ENCODE measurements at places on chromosomes 6 and 20.

DNA sequence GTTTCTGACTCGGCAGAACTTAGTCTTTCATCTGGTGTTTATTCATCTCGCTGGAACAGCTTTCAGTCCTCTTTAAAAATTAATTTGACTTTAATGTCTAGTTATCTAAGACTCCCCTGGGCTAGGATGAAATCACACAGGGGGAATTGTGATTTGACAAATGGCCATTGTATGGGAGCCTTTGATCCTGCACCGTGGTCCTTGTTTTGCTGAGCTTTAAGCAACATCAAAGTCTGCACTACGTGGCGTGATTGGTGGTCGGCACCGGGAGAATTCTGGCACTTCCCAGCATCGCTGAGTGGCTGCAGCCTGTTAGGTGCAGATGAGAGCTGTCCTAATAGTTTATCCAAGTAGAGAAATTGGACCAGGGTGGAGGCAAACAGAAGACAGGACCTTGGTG lies 146.9 kb downstream of the TBC1D7 start:
- no peak for DNase-seq

DNA sequence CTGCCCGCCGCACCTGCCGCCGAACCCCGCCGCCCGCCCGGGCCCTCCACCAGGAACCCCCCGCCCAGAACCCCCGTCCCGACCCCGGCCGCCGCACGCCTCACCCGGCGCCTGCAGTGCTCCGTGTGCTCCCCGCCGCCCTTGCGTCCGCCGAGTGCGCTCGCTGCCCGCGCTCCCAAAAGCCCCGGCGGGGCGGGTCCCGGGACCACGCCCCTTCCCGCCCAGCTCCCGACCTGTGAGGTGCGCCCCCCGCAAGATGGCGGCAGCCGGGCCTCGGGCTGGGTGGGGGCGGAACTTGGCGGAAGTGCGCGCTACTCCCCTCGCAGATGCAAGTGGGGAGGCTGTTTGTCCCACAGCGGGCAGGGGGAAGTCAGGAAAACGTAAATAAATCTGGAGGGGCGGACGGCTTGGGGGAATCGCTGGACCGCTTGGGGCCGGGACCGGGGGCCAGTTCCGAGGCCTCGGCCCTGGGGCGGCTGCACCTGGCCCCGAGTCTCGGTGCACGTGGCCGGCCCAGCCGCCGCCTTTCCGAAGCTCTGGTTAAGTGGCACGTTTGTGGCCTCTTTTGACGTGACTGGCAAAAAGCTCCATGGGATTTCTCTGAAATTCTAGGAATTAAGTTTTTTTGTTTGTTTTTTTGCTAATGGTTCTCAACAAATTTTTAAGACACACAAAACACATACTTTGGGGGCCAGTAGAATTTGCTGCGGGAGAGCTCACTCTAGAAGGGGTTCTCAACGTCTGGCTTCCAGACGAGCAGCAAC lies at the start of gene EZR:
EZR (minus strand) TSS at position 156 of the 764 bp plus-strand sequence. CDS start 1,275 bp downstream, outside the sequence.
- DNase-seq, result peak; percentile 73

DNA sequence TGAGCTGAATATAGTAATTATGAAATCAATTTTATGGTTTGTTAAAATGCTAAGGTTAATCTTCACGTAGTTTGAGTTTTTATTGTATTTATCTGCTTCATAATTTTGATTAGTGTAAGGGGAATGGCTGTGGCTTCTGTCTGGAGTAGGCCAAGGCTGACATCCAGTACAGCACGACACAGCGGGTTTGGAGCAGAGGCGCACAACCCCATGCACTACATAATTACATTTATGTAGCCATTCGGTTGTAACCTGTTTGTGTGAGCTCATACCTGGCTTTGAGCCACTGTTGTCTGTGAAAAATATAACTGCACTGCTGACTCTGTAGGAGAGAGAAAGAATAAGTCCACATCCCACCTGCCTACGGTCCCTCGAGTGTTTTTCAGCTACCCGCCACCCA lies 615.5 kb downstream of the EYS start:
- DNase-seq, result no peak

DNA sequence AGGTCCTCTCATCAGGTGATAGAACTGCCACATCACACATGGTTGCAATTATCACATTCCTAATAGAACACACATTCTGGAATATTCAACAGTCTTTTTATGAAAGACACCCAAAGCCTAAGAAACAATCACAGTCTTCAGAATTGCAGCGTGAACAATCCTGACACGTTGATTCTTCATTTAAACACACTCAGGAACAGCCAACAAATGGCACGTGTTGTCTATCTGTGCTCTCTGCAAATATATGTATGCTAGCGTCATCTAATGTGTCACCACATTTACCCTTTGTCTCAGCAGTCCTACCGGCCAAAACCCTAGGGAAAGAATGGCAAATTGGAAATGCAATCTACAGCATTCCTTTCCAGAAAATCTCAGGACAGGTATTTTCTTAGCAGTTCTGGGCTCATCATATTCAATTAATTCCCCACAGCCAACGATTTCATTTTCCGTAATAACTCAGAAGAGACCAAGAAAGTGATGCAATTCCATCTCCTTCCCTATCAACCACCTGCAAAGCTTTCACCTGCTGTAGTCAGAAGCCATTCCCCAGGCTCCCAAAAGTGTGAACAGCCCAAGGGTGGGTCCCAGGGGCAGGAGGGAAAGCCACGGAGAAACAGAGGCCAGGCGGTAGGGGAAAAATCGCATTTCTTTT lies 280.3 kb upstream of the JARID2 start:
- no peak for DNase-seq

GRCh38 chr6:167233490-167233889 lies 57.6 kb upstream of the UNC93A start:
- DNase-seq, result no peak
